ENCODE measurements at places on chromosomes 11 and 22.

GRCh38 chr22:29907753-29908515 lies 25.0 kb downstream of the MTMR3 start:
- DNase-seq = peak; percentile 28

- DNase-seq = no peak
Measured at GRCh38 chr11:74325649-74326645, 14.5 kb upstream of the P4HA3 start.

DNA sequence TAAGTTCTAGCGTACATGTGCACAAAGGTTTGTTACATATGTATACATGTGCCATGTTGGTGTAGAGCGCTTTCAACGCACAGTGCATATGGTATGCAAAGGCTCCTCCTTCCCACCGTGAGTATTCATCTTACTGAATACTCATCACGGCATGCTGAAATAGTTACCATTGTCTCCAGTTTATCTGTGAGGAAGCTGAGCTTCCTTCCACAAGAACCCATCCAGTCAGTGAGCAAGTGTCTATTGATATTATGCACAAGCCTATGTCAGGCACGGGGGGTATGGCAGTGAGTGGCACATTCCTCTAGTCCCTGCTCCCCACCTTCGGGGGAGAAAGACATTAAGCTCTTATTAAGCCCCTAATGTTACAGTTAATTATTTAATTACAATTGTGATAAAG lies 28.1 kb downstream of the INSC start:
- DNase-seq = no peak

DNA sequence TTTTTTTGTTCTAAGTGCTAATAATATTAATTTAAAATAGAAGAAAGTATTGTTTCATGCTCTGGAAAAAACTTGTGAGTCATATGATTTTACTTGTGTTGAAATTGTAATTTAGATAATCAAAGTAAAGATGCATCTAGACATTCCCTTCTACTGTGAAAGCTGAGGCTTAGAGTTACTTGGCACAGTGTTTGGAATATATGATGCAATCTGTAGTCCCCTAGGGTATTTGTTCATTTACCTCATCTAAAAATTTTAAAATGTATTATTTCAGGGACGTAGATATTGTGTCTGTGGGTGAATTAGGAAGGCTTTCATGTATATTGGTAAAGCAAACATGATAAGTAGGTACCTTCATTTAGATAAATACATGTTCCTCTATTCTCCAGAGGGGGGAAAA lies 793.5 kb upstream of the CNTN5 start:
- DNase-seq = no peak

- DNase-seq = no peak
Measured at GRCh38 chr11:4203603-4204360, 109.2 kb downstream of the RRM1 start.

DNA sequence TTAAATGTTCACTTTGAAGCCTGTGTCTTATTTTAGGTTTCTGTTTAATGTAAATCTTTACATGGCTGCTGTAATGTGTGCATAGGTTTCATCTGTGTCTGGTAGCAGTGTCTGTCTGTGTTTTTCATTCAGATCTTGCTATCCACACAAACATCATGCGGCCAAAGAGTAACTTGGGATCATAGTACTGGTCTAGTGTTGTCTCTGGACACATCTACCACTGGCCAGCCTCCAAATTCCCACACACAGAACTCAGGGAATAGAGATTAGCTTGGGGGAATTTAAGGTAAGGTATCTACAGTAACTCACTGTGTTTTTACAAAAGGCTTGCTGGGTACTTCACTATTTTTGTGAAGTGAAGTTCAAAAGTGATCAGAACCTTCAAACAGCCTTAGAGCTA lies 32.1 kb upstream of the ZNF143 start:
- no peak for DNase-seq

DNA sequence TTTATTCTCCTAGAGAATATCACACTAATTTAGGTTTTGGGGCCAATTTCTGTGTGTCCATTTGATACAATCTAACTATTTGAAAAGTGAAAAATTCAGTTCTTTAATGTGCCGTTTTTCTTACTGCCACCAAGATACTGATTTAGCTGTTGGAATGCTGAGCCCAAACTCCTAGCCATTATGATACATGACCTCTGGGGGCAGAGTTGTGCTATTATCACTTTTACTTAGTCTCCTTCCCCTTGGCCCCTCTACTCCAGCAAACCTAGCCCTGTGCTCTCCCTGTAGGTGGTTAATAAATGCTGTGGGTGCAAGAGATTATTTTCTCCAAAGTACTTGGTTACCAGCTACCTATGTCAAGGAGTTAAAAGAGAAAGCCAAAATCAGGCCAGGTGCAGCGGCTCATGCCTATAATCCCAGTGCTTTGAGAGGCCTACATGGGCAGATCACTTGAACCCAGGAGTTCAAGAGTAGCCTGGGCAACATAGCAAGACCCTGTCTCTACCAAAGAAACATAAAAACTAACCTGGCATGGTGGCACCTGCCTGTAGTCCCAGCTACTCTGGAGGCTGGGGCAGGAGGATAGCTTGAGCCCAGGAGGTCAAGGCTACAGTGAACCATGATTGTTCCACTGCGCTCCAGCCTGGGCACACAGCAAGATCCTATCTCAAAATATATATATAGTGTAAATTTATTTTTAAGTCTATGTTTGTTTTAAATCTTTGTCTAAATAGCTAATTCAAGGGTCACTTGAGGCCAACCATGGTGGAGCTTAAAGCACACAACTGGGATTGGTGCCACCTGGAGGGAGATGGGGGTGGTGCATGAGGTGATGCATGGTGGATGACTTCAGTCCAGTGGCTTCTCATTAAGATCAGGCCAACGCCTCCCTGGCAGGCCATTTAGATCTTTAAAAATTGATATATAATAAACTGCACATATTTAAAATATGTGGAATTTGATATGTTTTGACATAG lies 193.2 kb upstream of the PLET1 start:
- no peak for DNase-seq

- DNase-seq = no peak
Measured at GRCh38 chr11:16632295-16633200, 105.9 kb upstream of the C11orf58 start.

- no peak for DNase-seq
Measured at GRCh38 chr11:11170352-11171084, 182.5 kb downstream of the CSNK2A3 start.

DNA sequence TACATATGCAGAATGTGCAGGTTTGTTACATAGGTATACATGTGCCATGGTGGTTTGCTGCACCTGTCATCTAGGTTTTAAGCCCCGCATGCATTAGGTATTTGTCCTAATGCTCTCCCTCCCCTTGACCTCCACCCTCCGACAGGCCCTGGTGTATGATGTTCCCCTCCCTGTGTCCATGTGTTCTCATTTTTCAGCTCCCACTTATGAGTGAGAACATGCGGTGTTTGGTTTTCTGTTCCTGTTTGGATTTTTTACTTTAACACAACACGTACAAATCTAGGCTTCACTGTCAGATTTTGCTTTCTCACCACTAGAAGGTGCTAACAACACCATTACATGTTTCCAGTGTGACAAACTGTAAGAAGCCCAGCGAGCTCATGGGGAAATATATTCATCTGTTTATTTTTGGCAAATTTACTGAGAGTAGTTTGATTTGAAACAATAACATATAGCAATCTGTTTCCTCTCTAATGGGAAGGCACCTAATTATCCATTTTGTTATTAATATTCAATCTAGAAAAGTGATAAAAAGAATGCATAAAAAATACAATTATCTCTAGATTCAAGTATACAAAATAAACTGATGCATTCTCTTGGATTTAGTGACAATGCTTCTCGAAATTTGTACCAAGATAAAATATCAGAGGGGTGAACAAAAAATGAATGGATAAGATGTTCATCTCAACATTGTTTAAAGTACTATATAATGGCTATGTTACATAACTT lies 23.2 kb upstream of the BIRC3 start:
- DNase-seq = no peak

DNA sequence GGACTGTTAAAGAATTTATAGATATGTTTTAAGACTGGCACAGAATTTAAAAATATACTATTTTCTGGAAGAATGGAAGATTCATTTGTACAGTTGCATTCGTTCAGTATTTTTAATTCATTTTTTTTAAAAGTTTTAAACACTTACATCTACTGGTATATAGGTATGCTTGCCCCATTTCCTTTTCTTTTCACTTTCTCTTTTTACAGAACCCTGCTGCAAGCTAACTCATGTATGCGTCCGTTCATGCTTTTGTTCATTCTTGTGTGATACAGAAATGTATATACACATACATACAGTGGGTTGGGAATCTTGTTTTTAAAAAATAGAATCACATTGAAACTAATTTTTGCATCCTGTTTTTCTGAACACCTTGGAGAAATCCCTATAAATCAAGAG lies 31.0 kb downstream of the PACS1 start:
- DNase-seq = no peak

- DNase-seq = no peak
Measured at GRCh38 chr11:130677486-130678153, 229.2 kb downstream of the ADAMTS15 start.

DNA sequence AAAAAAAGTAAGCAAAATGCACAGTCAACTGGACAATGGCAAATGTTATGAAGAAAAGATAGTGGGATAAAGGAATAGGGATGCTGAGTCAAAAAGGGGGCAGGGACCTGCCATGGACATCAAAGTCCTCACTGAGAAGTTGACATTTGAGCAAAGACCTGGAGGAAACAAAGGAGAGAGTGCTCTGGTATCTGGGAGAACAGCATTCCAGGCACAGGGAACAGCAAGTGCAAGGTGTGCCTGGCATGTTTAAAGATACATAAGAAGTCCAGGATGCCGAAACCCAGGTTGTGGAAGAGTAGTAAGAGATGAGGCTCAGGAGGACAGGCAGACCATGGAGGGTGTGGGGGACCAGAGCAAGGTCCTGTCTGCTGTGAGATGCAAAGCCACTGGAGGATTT lies 123.3 kb downstream of the RRAS2 start:
- DNase-seq = no peak

GRCh38 chr11:11813288-11813962 lies 28.3 kb upstream of the USP47 start:
- DNase-seq = no peak

GRCh38 chr11:27183672-27184457 lies 143.2 kb downstream of the BBOX1 start:
- DNase-seq = peak; percentile 51

- DNase-seq = no peak
Measured at GRCh38 chr11:112352907-112353306, 92.2 kb upstream of the PLET1 start.

DNA sequence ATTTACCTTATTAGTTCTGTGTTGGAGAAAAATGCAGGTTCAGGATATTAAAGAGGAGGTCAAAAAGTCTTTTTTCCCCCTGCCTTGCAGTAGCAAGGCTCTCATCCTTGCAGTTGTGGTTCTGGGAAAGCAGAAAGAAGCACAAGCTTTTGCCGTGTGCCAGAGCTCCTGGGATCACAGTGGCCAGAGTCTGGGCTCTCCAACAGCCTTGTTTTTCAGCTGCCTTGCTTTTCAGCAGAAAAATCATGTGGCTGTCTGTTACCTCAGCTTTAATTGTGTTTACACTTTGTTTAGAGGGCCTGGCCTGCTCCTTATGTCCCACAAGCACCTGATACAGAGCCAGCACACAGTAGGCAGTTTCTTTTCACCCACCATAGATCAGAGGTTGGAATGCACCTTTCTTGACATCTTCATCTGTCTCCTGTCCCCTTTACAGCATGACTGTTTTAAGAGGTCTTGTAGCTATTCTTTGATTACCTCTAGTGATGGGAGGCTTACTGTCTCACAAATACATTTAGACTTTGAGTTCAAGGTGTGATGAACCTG lies 67.5 kb downstream of the TEAD1 start:
- no peak for DNase-seq

DNA sequence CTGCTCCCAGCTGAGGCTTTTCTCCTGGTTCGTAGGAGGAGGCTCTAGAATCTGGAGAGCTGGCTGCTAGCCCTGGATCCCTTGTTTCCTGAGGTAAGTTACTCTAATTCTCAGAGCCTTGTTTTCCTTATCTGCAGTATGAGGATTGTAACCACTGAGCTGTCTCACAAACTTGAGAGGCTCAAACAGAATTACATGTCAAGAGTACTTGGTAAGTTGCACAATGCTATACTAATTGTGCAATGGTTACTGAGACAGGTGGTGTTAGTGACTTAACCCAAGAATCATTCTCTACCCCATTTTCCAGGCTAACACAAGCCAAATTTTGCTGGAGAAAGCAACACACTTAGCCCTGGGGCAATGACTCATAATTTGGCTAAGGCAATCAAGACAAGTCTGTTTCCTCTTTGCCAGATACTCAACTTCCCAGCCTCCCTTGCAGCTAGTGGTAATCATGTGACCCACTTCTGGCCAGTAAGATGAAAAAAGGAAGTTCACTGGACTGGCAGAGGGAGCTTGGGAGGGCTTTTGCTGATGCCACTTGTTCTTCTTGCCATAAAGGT lies 348.0 kb downstream of the TENM4 start:
- DNase-seq = no peak

DNA sequence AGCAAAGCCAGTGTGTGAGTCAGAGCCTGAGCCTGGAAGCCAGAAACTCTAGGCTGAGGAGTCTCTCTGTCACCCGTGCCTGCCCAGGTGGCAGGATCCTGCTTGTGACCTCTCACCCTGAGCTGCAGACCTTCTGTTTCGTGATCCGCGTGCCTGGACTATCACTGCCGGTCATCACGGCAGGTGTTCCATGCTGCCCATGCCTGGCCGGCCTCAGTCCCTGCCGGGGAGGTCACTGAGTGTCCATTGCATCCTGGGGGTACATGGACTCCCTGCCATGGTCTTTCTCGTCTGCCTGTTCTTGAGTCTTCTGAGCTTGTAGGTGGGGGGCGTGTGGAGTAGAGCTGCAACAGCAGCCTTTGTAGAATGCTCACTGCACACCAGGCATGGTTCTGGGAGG lies 1032.4 kb downstream of the TBC1D22A start:
- no peak for DNase-seq

- no peak for DNase-seq
Measured at GRCh38 chr11:26731084-26731456, 9.2 kb upstream of the SLC5A12 start.

- DNase-seq = no peak
Measured at GRCh38 chr11:38392176-38392575, 1794.1 kb upstream of the RAG2 start.

DNA sequence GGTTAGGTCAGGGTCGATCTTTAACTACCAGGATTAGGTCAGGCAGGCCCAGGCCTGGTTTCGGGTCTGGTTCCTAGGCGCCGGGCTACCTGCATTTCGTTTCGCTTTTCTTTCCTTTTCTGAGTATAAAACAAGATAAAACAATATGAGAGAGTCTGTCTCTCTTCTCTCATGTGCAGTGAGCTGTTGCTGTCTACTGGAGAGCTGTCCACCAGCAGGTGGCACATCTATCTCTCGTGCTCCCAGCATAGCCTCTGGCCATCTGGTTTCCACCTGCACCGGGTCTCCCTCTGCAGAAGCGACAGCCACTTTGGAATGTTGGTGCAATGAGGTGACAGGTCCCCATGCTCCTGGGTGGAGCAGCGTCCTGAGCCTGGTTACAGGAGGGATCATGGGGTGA lies 27.6 kb downstream of the RIBC2 start:
- DNase-seq = peak; percentile 35
